ENCODE measurements at places on chromosomes 13 and 19.

GRCh38 chr13:95192998-95193397 lies 108.3 kb downstream of the ABCC4 start:
- no peak for DNase-seq

GRCh38 chr19:7395360-7396066 lies 46.8 kb downstream of the ARHGEF18 start:
- no peak for DNase-seq

GRCh38 chr13:99617474-99618255 lies 116.4 kb downstream of the TM9SF2 start:
- no peak for DNase-seq

DNA sequence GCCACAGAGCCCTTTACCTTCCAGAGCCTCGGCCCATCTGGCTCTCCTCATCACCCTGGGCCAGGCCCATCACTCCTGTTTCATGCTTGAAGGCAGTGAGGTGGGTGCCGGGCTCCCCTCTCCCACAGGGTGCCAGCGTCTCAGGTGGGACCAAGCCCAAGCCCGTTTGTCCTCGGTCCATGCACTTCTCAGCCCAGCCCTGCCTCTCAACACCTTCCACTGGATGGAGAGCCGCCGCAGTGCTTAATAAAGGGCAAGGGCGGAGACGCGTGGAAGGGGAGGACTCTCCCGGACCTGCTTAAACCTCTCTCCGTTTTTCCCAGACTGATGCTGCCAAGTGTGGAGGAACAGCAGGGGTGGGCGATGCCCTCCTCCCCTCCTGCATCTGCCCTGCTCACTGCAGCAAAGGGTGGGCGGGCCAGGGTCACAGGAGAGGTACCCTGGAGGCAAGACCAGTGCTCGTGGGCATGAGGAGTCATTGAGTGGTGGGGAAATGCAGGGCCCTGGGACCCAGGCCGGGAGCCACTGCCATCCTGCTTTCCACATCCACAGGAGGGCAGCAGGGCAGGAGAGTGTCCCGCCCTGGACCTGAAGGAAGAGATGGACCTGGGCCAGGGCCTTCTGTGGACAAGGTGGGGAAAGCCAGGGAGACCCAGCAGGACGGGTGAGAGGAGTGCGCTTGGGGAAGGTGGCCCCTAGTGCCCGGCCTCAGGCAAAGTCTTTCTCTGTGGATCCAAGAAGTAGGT lies 9.7 kb upstream of the ATP11A start:
- no peak for DNase-seq

DNA sequence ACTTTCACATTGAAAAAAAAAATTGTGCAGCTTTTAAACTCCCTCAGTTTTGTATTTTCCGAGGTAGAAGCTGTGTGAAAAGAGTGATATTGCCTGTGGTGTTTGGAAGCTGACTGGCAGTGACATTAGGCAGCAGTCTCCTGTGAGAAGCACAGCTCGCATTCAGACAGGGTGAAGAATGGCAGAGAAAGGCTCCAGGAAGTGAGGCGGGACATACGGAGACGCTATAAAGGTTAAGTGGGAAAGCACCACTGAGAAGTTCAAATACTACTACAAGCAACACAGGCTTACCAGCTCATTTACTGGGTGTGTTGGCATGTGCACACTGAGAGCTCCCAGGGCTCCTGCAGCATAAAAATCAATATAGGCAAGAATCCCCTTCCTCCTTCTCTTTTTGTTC lies 88.4 kb downstream of the RXFP2 start:
- no peak for DNase-seq

- no peak for DNase-seq
Observed at GRCh38 chr13:19061278-19061677, 120.3 kb downstream of the TUBA3C start.

- no peak for DNase-seq
Observed at GRCh38 chr19:52742516-52742915, 7.7 kb upstream of the ZNF611 start.

DNA sequence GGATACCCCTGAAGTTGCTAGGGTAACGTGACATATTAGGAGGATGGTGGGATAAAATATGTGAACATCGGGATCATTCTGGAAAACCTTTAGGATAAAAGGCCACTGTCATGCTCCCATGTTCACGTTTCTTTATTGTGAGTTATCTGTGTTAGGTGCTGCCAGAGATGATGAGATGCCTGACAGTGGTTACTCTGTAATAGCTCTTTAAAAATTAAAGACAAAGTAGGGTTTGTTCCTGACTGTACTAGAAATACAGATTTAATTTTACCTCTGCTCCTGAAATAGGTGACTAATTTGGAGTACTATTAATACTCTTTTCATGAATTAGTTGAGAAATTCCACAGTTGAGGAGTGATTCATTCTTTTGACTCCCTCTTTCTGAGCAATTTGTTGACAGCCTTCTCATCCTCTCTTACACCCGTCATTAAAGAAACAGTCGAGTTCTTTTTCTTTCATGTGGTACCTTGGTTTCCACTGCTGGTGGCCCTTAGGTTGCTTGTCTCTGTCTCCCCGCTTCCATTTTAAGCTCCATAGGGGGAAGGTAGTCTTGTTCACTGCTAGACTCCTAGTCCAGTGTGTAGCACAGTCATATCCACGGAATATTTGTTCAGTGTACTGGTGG lies 28.4 kb downstream of the SAE1 start:
- DNase-seq: no peak

DNA sequence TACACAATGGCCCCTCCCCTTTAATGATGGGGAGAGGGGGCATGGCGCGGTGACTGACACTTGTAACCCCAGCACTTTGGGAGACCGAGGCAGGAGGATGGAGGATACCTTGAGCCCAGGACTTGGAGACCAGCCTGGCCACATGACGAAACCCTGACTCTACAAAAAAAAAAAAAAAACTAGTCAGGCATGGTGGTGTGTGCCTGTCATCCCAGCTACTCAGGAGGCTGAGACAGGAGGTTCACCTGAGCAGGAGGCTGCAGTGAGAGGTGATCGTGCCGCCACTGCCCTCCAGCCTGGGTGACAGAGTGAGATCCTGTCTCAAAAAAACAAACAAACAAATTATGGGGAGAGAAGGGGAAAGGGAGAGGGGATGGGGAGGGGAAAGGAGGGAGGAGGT lies 13.8 kb upstream of the ZBTB7A start:
- no peak for DNase-seq

DNA sequence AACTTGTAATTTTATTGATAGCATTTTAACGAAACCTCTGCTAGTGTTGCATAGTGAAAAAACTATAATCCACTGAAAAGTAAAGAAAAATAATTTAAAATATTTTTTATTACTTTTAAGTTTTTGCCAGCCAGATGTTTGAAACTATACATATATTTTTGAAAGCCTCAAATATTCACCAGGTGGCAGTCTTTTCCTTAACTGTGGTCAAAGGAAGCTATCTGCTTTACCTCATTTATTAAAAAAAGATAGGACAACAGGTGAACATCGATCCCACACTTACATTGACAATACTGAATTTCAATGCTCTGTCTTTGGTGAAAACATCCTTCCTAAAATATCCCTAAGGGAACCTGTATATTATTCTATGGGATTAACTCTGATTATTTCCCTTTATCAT lies 100.5 kb downstream of the TRPC4 start:
- no peak for DNase-seq

DNA sequence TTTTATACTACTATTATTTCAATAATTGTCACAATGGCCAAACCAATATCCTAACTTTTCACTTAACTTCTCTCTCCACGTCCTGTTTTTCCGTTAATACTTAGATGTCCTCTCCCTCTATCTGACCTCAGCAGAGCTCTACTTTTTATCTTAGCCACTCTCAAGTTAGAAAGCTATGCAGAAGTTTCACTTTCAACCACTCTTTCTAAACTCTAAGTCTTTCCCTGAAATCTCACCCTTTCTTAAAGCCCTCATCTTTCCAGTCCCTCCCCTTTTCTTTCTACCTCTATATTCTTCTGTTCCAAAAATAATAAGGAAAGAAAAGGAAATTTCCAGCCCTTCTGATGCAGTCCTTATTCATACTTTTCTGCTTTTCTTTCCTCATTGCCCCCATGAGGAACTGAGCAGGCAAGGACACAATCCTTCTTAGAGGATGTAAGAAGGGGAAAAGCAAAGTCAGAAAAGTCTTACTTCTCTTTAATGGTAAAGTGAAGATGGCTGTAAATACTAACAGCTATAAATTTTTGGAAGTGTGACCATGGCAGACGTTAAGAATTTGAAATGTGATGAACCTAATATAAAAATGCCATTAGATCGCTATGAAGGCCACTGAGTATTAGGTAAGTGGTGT lies 23.0 kb downstream of the FAM216B start:
- no peak for DNase-seq

DNA sequence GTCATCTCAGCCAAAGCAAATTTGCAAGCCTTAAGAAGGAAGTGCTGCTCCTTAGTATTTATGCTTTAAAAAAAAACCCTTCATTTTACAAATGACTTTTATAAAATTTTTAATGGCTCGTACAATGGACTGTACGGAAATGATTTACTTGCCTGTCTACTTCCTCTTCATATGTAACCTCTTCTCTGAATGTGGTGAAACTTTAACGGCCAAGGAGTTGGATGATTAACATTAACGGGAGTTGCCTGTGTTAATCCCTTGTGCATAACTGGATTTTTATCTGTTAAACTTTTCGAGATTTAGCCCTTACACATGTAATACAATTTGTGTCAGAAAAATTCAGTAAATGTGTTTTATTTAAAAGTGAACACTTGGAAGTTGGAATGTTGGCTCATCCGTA lies 429.4 kb downstream of the TBC1D4 start:
- DNase-seq: no peak

GRCh38 chr13:112892426-112893206 lies 76.4 kb upstream of the MCF2L start:
- DNase-seq: no peak

DNA sequence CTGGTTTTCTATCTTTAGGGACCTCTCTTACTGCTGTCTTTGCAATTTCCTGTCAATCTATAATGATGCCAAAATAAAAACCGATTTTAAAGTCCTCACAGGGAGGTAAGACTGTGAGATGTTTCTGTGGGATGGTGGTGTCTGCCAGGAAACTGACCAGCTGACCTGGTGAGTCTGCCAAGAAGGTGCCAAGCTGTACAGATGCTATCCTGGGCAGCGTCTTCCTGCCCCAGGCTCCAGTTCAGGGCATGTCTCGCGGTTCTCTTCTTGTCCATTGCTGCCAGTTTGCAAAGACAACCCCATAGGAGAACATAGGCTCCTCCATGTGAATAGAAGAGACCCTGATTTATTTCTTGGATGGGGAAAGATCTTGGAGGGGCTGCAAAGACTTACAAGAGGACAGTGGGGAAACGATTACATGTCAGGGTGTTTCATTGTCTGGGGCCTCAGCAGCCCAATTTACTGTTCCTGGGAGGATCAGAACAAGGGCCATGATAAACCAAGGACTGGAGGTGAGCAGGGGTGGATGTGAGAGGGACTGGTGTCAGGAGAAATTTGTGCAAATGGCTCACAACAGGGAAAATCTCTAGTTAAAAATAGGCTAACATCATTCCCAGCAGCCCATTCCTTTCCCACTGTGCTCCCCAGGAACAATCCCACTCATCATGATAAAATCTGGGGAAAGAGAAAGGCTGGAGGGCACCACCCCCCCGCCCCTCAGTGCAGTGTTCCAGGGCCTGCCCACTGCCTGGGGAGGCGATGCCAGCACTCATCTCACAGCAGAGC lies 42.7 kb upstream of the VSTM2B start:
- DNase-seq: no peak

DNA sequence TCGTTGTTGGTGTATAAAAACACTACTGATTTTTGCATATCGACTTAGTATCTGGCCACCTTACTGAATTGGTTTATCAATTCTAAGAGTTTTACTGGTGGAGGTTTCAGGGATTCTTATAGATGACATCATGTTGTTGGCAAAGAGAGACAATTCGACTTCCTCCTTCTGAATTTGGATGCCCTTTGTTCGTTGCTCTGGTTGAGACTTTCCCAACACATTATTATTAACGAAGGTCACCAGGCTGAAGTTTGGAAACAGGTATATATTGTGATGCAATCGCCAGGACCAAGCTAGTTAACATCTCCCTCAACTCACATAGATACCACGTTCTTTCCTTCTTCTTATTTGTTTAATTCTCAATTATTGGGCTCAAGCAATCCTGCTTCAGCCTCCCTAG lies 2.1 kb upstream of the ZSCAN5B start:
- DNase-seq: no peak

- DNase-seq: no peak
Observed at GRCh38 chr13:43428545-43429296, 358.1 kb downstream of the ENOX1 start.

GRCh38 chr13:26458196-26458749 lies 99.2 kb upstream of the WASF3 start:
- DNase-seq: no peak

DNA sequence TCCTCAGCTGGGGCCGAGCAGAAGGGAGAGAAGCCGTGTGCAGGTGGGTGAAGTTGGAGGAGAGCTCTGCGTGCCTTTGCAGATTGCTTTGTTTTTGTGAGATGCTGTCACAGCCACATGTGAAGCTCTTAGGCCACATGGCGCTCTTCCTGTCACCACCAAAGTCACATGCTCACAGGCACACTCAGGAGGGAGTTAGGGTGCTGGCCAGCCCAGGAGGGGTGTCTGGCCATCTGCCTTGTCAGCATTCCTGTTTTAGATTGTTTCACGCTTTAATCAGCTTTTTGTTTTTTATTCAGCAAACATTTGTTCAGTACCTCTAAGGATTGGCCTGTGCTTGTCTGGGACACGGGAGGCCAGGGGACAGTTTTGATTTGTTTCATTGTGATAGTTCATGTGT lies 21.9 kb downstream of the GPATCH1 start:
- DNase-seq: no peak

DNA sequence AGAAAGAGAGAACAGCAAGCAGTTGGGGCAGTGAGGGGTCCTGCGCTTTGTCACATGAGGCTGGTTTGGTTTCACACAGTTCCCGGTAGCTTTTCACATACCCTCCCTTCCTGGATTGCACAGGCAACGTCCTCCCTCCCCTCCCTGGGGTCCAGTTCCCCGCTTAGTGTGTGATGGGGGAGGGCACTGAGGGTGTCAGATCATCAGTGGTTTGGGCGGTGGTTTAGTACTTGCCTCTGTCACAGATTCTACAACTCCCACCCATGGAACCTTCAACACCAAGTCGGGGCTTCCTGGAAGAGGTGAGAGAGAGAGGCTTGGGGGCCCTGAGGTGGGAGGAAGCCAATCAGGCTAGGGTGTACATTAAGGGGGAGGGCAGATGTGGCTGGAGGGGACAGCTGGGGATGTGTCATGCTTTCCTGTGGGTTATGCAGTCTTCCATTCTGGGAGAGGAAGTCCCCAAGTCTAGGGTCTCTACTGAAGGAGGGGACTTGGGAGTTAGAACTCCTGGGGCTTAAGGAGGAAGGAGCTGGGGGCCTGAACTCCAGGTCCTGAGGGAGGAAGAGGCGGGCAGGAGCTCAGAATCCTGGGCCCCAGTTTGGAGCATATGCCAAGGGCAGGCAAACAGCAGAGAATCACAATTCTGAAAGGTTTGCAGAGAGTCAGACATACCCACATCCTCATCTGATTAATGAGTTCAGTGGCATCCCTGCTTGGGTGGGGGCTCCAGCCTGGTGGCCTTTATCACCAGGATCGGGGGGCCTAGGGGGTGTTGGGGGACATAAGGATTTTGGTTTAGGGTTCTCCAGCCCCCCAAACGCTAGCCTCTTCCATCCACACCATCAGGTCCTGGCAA lies at the start of gene NKG7:
NKG7 (minus strand) TSS at position 6 of the 856 bp plus-strand sequence. CDS start 119 bp downstream, outside the sequence.
- no peak for DNase-seq

GRCh38 chr13:32426990-32427851 lies 709 bp downstream of the N4BP2L1 start:
- DNase-seq: peak; percentile 28

Data from right renal pelvis (tissue), 4 donors.